IPS DF 6.9 (cell line): ENCODE measurements at places on chromosomes 6 and 20.

DNA sequence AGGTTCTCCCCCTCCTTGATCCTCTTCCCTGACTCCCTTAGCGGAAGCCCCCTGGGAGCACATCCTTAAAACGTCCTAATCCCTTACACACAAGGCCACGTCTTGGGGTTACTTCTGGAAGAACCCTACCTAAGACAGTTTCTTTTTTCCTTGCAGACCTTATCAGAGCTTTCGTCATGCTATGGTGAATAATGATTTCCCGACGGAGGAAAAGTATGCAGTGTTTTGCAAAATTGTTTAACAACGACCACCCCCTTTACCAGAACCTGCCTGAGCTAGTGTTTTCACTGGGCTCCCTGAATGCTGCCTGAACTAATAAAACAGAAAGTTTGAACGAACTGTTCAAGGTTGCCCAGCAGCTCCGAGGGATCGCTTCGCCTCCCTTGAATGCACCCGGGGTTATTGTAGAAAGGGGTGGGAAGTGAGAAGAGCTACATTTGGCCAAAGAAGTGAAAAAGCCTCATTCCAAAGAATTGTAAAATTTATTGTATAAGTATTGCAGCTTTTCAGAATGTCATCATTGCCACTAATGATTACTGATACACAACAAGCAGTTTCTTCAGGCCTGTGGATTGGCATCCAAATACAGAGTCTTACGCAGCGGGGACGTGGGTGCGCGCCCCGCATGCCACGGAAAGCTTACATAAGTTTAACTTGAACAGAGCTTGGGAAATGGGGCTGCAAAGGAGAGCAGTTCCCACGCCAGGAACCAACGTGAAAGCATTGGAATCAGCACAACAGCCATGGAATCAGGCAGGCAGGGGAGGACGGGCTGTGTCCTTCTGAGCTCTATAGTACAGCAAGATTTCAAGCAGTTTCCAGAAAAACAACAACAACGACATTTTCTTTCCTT lies 27.9 kb upstream of the ZBP1 start:
- no peak for DNase-seq

DNA sequence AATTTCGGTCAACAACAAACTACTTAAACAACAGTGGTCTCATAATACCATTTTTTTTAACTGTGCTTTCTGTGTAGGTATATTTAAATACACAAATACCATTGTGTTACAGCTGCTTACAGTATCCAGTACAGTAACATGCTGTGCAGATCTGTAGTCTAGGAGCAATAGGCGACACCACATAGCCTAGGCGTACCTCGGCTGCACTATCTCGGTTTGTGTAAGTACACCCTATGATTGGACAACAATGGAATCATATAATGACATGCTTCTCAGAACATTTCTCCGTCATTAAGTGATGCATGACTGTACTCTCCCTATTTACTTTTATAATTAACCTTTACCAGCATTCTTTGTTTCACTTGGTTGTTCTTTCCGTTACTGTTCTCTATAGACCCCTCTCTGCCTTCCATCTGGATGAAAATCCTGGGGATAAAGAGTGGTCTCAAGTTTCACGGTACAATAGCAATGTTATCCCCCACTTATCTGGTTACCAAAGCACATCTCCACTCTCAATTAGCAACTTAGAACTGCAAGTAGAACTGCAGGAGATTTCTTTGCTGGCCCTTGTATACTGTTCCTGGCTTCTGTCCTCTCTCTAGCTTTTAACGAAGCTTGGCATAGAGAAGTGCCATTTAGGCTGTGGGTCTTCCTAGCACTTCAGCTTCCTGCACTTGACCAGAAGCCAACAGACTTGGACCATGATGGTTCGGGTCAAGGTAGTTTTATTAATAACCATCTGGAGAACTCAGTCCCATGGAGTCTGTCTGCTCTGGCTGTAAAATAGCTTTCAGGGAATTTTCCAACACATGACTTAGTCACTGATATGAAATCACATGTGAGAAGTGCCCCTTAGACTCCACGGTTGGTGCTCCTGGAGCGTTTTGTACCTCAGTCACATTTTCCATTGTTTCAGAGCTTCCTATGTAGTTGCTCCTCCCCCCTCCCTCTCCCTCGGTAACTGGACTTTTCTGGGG lies 80.4 kb upstream of the POPDC3 start:
- DNase-seq: no peak

GRCh38 chr6:85412911-85413430 lies 36.9 kb upstream of the NT5E start:
- DNase-seq: no peak

DNA sequence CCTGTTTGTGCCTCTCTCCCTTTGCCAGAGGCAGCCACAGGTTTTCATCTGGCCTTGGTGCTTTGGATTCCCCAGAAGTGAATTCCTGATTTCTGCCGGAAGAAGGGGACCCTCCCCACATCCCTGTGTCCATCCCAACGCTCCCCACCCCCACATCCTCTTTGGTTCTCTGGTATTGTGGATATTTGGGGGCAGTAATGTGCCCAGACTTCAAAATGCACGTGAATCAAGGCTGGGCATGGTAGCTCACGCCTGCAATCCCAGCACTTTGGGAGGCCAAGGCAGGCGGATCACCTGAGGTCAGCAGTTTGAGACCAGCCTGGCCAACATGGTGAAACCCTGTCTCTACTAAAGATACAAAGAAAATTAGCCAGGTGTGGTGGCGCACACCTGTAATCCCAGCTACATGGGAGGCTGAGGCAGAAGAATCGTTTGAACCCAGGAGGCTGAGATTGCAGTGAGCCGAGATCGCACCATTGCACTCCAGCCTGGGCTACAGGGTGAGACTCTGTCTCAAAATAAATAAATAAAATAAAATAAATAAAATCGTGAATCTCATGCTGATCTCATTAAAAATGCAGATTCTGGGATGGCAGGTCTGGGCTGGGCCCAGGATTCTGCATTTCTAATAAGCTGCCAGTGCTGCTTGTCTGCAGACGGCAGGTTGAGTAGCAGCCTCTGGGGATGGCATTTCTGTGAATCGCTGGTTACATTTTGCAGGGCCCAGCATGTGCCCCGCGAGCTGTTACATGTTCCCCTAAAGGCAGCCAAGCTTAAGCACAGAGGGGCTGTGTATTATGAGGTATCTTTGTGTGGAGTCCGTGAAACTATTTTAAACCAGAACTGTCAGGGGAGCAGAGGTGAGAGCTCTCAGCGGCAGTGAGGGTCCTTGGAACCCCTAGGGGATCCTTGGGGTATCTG lies 49.0 kb downstream of the SYNJ2 start:
- no peak for DNase-seq

DNA sequence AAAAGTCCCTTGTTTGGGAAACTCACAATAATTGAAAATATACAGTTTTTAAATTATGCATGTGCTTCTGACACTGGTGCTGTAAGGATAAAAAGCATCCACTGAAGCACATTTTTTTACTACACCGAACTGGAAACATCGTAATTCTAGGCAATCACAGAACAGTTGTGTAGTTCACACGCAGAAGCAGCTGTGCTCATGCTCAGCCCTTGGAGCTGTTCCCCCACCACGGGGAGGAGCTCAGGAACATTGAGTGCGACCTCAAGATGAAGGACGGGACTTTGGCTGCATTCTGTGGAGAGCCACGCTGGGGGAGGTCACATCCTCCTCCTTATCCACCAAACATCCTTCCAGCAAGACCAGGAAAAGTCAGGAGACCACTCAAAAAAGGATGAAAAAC lies 466.3 kb upstream of the CDH4 start:
- DNase-seq: no peak

DNA sequence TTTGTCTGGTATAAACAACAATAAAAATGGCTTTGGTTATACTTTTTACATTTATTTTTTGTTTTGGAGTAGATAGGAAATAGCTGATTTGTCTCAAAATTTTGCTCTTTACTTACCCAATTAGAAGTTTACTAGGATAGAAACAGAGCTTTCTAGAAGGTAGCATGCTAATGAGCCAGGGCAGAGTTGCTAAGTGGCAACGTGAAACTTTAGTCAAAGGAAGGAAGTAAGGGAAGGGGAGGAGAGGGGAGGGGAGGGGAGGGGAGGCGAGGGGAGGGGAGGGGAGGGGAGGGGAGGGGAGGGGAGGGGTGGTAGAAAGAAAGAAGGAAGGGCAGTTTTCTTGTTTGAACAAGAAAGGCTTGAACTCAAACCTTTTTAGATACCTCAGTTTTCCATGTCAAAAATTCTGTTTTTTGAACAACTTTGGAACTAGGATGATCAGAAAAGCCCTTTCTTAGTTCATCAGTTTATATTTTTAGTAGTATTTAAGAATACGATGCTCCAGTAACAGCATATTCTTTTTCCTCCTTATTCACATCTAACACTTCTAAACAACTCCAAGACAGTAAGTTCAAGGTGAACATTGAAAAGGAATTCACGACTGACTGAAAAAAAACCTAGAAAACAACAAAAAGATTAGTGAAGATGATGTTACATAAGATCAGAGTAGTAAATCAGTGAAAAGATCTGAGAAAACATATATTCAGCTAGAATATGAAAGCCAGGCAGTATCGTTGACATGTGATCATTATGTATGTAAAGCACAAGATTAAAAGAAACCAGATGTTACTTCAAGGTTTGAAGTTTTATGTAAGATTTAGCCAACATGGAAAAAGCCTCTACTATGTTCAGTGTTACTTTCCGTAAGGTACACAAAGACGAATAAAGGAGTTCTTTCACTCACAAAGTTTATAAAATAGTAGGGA lies 263.4 kb downstream of the ARHGAP18 start:
- DNase-seq: no peak

DNA sequence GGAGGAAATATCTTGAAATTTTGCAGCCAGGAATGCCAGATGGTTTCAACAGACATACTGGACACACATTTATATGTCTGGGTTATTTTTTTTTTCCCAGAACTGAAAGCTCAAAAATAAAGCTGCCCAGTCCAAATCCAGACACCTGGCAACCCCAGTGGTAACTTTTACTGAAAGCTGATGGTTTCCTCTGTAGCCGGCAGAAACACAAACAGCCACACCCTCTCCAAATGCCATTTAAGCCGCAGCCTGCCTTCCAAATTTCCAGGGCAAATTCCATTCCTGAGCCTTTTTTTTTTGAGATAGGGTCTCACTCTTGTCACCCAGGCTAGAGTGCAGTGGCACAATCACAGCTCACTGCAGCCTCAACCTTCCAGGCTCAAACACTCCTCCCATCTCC lies 6.5 kb upstream of the PREX1 start:
- no peak for DNase-seq

DNA sequence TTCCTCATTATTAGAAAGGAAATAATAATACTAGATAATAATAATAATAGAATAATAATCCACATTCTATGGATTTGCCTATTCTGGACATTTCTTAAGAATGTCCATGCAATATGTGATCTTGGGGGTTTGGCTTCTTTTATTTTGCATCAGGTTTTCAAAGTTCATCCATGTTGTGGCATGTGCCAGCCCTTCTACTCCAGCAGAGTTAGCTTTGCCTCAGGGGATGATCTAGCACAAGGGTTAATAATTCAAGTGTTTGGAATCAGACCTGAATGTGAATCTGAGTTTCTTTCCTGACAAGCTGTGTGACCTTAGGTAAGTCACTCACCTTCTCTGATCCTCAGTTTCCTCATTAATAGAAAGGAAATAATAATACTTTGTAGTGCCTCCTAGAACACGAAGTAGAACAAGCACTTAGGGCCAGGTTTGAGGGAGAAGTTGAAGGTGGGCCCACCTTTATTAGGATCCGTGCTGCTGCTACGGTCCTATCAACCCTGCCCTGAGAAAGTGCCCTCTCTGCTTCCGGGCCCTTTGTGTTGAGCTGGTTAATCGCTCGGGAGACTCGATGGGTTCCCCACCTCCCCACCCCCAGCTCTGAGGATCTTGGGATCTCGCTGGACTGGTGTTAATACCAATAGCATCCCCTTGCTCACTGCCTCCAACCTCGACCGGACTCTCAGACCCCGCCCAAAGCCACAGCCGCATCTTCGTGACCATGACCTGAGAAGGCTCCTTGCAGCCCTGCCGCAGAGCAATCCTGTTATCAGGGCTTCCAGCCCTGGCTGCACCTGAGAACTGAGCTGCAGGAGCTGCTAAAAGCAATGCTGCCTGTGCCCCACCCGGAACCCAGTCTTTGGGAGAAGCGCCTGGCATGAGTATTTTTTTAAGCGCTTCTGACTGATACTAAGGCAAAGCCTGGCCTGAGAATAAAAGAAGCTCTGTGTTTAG lies 26.9 kb downstream of the RBM38 start:
- DNase-seq: no peak

DNA sequence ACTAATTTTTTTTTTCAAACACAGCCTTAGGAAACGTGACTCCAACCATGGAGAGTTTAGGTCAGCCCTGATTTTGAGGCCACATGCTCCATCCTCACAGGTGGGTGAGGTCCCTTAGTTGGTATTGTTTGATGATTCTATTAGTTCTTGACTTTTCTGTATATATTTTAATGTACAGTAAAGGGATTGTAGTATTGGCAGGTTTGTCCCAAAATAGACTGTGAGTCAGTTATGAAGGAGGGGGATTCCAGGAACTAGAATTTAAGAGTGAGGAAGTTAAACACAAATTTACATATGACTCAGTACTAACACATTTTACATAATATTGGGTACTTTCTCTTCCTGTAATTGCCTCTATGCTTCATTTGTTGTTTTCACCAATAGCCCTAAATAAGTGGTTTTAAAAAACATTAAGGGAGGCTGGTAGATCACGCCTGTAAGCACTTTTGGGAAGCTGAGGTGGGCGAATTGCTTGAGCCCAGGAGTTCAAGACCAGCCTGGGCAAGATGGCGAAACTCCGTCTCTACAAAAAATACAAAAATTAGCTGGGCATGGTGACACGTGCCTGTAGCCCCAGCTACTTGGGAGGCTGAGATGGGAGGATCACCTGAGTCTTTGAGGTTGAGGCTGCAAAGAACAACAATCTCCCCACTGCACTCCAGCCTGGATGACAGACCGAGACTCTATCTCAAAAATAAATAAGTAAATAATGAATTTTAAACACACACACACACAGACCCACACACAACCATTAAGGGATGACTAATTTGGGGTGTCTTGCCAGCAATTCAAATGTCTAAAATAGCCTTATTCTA lies 81.8 kb downstream of the SGK1 start:
- DNase-seq: no peak

DNA sequence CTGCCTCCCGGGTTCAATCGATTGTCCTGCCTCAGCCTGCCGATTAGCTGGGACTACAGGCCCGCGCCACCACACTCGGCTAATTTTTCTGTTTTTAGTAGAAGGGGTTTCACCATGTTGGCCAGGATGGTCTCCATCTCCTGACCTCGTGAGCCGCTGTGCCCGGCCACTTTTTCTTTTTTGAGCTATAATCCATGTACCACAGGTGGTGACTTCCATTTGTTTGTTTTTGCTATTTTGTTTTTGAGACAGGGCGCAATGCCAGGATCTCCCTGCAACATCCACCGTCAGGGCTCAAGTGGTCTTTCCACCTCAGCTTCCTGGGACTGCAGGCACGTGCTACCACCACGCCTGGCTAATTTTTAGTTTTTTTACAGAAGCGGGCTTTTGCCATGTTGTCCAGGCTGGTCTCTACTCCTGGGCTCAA lies 8.5 kb downstream of the HSPA1B start:
- DNase-seq: no peak
